ENCODE measurements at places on chromosomes 7 and 10.

DNA sequence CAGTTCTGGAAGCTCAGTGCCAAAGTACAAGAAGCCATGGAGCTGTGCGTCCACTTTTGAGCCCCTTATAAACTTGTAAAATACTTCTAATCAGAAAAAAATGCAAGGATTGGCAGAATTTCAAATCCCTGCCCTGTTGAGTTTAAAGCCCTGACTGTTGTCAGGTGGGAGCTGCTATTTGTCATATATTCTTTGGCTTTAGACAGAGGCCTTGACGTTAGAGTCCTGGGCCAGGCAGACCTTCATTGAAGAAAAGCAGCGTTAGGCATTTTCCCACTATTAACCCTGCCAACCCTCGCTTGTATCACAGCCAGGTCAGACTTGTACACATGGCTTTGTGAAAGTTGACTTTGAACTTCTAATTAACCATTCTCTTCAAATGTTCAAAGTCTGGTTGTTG, 155.4 kb downstream of the TWIST1 start:
- no peak for DNase-seq

DNA sequence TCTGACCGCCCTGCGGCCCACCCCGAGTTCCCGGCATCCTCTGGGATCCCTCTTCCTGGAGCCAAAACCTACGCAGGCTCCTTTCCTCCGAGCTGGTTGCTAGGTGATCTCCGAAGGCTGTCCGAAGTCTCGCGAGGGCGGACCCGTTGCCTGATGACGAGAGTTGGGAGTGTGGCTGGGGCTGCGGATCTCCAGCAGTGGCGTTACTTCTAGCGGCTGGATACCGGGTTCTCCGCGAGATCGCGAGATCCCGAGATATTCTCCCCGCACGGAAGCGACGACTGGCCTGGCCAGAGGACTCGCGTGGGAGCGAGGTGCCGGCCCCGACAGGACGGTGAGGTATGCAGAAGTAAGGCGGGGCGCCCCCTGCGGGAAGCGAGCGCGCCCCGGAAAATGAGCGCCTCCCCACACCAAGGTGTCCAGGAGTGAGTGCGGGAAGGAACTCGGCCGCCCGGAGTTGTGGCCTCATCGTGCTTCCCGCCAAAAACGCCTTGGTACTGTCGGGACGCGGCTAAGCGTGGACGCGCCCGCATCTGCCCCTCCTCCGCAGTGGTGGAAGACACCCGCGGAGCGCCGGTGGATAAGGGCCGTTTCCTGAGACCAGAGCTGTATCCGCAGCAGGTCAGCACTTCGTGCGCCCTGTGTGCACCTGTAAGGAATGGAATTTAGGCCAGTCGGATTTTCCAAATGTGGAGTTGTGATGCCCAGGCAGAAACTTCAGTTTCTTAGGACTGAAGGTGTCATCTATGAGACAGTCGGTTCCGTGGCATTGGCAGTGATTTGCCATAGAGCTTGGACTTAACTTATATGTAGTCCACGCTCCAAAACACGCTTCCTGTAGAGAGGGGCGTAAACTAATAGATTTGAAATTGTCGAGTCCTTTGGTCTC, at the start of gene AGBL3:
TSS of gene AGBL3 (plus strand) at position 146 of the 889 bp plus-strand sequence. CDS start 1,426 bp downstream, outside the sequence.
- peak; percentile 73 for DNase-seq

GRCh38 chr10:100345570-100346330, 1.3 kb upstream of the SCD start:
- DNase-seq, result no peak

DNA sequence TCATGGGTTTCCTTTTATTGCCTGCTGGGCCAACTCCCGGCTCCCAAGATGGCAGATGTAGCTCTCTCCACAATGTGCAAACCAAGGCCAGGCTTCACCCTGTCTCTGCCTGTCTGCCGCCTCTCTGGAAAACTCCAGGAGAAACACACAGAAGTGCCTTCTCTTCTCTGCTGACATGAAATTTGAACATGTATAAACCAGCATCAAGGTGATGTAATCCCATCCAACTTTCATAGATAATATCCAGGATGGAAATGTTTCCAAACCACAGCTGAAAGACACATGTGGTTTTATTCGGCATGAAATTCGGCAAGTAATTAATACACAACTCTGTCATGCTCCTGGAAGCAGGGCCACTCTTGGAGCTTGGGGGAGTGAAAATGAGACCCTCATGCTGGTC, 297.2 kb downstream of the C7orf25 start:
- DNase-seq, result no peak

- no peak for DNase-seq
Measured at GRCh38 chr10:121911421-121911697, 16.5 kb downstream of the ATE1 start.

- DNase-seq, result no peak
Measured at GRCh38 chr7:132491391-132491945, 84.8 kb downstream of the PLXNA4 start.

DNA sequence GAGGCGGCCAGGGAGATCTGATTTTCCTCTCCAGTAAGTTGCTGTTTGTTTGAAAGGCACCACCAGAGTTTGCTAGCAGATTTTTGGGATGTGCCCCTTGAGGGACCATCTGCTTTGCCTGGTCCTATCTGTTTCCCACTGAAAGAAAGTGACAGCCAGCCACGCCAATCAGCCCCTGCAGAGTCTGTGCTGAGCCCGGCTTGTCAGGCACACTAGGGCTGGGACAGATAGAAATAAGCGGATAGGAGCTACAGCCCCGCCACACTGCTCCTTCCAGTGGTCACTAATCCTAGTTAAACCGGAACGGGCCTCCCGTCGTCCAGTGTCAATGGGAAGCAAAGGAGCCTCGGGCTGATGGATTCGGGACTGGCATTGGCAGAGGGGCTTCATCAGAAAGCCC, 161.9 kb upstream of the PRR15 start:
- DNase-seq, result no peak

- DNase-seq, result no peak
Measured at GRCh38 chr7:99313204-99313573, 12.5 kb upstream of the ARPC1A start.

DNA sequence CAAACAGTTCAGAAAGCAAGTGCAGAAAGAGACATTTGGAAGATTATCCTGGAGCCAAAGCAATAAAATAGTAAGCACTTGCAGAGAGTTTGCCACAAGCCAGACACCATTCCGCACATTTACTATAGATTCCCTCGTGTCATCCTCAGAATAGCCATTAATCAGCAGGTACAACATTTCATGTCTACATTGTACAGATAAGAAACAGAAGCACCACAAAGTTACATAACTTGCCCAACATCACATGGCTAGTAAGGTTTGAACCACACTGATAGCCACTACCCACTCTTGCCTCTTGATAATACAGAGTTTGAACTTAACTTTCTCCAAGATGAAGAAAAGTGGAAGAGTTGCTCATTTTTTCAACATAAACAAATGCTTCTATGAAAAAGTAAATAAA, 40.6 kb upstream of the GHITM start:
- DNase-seq, result no peak

DNA sequence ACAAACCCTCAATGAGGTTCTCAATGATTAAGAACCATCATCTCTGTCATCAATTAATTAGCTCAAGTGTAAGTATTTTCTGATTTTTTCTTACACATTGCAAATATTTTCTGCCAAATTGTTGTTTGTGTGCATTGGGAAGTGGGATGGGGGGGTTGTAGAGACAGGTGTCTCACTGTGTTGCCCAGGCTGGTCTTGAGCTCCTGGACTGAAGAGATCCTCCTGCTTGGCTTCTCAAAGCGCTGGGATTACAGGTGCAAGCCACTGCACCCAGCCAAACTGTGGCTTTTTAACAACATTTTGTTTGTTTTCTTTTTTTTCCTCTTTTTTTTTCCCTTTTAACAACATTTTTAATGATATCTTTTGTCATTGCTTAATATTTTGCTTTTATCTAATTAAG, 87.5 kb downstream of the AKR1D1 start:
- DNase-seq, result no peak

- no peak for DNase-seq
Measured at GRCh38 chr7:16585540-16585939, 58.9 kb downstream of the LRRC72 start.

GRCh38 chr7:6647080-6647479, 10.0 kb downstream of the ZNF316 start:
- no peak for DNase-seq

DNA sequence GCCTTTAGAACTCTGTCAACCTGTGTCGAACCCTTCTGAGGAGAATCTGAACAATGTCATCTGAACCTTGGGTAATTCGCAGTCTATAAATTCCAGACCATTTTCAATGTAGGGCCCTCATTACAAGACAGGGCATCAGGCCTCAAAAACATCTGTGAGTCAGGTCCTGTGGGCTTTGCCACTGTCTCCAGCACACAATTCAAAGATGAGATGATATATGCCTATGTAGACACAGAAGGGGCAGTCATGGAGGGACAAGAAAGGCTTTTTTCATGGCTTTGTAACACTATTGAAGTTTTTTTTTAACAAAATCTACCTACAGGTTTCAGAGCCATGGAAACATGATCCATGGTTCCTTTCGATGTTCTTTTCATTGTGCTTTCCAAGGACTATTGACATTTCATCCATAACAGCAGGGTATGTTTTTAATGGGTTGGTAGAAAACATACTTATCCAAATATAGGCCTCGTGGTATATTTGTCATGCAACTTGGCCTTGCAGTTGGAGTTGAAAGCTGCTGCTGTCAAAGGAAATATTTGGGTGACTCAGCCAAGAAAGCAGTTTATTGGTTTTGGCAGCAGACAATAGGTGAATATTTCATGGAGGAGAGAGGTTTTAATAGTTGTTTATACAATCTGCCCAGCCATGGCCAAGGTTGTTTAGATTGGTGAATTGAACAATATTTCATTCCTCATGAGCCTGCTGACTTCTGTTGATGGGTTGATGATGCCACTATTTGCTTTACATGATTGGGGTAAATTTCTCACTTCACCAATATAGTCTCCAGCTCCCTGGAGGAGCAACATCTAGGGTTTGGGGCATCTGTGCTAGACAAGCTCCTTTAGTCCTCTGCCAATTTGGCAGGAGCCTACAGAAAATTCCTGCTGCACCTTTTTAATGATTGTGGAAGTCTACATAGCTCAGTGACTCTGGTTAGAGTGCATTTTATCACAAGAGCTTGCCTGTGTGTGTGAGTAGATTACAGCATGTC, 158.4 kb upstream of the TMEM72 start:
- no peak for DNase-seq

DNA sequence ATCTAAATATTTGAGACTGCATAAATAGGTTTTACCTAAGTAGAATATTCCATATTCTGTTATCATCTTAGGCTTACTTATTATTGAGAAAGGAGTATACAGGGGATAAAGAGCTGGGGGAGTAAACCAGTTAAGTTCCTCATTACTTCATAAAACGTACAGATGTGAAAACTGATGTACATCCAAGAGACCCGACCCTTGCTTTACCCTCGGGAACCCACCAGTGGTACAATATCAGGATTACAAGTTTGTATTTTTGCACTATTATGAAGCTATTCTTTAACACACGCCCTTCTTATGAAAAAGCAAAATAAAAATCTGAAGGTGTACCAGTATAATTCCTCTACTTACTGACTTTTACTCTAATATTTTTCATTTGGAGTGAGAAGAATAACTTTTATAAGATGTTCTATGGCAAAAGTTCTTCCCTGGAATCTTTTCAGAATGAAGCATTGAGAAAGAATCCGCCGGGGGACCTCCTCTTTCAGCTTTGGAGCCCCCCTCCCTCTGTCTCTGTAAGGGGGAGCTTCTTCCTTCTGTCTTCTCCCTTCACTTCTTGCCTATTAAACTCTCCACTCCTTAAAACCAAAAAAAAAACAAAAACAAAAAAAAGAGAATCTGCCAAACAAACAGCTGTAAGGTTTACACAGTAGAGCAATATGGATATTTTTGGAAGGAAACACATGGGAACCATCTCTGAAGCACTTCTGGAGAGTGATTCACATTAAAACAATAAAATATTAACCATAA, 550.0 kb downstream of the TNS3 start:
- no peak for DNase-seq

DNA sequence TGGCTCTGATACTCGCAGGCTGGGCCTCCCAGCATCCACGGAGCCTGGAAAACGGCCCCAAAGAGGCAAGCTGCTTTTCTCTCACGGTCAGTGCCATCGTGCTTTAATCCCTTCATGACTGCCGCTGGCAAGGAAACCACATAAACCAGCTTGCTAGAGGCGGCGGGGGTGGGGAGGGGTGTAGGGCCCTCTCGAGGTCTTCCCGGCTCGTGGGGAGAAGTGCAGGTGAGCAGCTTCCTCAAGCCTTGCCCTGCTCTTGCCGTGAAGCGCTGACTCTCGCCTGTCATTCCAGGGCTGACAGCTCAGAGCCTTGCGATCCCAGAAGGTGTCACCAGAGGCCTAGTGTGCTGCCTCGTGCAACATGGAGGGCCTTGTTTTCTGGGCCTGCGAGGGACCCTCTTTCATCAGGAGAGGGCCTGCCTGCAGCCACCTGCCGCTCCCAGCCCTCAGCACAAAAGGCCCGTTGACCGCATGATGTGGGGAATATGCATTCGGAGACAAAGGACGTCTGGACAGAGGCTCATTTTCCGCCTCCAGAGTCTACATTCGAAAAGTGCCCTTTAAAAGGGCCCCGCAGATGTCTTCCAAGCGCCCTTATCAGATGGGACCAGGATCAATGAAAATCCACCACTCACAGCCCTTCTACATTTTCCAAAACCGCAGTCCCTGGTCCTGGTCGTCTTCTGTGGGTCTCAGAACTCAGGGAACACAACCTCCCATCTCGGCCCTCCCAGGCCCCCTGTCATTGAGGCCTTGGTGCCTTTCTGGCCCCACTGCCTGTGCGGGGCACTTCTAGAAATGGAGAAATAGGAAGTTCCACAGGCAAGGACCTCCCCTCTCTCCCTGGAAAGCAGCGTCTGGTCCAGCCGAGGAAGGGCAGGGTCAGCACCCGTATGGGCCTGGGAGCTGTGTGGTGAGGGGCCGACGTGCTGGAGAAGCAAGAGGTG, 58.7 kb downstream of the ZRANB1 start:
- DNase-seq, result no peak

- DNase-seq, result no peak
Measured at GRCh38 chr10:92268748-92269147, 22.1 kb downstream of the CPEB3 start.

GRCh38 chr7:129176916-129177710, 11.3 kb upstream of the SMO start:
- no peak for DNase-seq

- no peak for DNase-seq
Measured at GRCh38 chr7:12052211-12052610, 158.9 kb upstream of the TMEM106B start.

GRCh38 chr7:81007051-81007450, 88.2 kb upstream of the SEMA3C start:
- DNase-seq, result no peak

Data from stimulated activated CD8-positive, alpha-beta memory T cell treated with anti-CD3 and anti-CD28 coated beads, Interleukin-7, amount 100 ng/mL, for 1 hour (primary cell).